ENCODE measurements at places on chromosomes 7 and 10. TPM values are rescaled to one million over a fixed set of nuclear protein-coding genes. Genes with fewer than 3 reads are reported as not detected.

DNA sequence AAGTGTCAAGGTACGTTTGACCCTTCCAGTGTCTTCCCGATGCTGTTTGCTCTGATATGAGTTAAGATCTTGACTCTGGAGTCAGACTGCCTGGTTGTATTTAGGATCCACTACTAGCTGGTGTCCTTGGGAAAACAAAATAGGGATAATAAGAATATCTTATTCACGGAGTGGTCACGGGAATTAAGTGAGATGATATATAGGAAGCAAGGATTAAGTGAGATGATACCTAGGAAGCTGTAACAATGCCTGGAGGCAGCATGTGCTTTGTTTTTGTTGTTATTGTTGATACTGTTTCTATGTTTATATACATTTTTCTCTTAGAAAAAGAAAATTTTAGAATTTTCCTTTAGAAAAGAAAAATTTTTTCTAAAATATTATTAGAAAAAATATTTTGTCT is 87.0 kb downstream of the LYZL1 start:
- DNase-seq = no peak

GRCh38 chr7:111429781-111430180 is 132.5 kb downstream of the IMMP2L start:
- DNase-seq = no peak

DNA sequence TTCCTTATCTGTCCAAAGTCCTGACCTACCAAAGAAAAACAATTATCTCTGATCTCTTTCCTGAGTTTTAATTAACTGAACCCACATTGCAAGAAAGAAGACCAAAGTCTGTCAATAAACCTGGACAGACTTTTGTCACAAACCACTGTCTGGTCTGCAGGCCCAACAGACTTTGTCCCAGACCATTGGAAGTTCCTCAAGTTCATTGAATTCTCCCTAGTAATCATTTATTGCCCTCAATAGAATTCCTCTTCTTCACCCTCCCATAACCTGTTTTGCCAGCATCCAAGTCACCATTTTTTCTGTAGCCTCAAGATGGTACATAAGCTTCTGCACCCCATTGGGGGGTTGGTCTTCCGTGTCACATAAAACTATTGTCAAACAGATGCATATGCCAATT is 3.9 kb upstream of the DNMBP start:
- no peak for DNase-seq

DNA sequence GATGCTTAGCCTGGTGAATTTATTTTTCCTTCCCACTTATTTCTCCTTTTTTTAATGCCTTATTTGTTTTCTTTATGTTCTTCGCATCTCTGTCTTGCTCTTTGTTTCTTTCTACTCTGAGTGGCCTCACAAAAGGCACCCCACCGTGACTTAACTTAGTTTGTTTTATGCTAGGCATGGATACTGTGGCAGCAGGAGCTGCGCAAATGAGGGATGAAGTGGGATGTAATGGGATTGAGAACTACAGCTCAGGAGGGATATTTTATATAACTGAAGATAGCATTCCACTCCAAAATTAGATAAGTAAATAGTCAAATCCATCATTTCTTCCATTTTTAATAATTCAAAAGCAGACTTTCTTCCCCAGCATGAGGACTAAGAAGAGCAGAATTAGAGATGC is 1.7 kb upstream of the CACNA2D1 start:
- no peak for DNase-seq

DNA sequence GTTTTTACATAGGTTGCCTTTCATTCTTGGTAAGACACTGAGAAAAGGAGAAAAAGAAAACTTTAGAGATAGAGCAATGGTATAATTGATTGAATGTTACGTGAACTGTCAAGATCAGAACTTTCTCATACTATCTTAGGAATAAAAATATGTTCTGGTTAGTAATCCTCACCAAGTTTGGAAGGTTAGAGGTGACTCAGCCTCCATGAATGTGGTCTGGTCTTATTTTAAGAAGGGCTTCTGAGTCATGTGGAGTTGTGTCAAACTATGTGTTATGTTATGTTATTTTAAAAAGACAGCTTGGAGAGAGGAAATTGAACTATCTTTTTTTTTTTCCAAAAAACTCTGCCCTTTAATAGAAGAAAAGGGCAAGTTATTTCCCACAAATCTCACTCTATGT is 458.6 kb upstream of the KLF6 start:
- no peak for DNase-seq

- DNase-seq = no peak
Observed at GRCh38 chr7:89914711-89915110, 239.6 kb upstream of the STEAP1 start.

GRCh38 chr10:71314028-71314693 is 4.9 kb upstream of the SLC29A3 start:
- peak; percentile 7 for DNase-seq

GRCh38 chr10:50788951-50789945 is 49.5 kb downstream of the ASAH2B start:
- no peak for DNase-seq

GRCh38 chr7:21317966-21318915 is 109.6 kb upstream of the SP4 start:
- DNase-seq = no peak

GRCh38 chr7:44244282-44244681 is 43.5 kb downstream of the YKT6 start:
- no peak for DNase-seq

- DNase-seq = no peak
Observed at GRCh38 chr10:78584681-78585080, 484.1 kb upstream of the ZMIZ1 start.

DNA sequence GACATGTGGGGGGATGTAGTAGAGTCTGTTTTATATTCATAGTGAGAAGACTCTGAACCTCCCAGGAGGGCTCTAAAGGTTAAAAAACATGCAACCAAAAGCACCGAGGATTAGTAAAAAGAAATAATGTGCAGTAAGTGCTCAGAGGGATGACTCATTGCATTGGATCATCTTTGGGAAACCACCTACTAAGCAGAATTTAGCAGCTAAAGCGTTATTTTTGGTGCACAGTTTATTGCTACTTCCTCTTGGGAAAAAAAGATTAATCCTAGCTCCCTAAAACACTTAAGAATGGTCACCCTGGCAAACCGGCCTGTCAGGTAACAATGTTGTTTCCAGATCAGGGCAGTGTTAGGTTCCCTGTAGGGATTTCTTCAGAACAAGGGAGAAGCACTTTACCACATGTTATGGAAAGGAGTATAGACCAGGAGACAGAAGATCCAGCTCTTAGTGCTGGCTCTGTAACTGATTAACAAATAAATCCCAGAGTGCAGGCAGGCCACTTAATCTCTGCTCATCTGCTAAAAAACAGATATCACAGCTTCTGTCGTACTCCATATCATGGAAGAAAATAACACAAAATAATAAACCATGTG is 44.8 kb upstream of the FAM133B start:
- no peak for DNase-seq

DNA sequence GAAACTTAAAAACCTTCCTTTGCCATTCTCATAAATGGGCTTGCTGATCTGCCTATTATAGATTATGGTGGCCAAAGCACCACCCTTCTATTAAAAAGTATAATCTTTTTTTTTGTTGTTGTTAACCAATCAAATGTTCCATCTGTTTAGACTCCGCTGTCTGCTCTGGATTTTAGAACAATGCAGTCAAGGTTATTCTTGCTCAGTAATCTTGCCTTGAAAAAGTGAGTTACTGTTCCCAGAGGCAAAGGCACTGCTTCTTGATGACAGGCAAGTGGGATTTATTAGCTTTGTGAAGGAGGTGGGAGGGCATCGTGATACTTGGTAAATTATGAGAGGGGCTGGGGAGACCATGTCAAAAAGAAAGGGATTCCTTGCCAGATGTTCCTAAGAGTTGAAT is 143.5 kb downstream of the KIAA1217 start:
- no peak for DNase-seq

- no peak for DNase-seq
Observed at GRCh38 chr7:76998285-76998589, 33.9 kb downstream of the SPDYE17 start.

DNA sequence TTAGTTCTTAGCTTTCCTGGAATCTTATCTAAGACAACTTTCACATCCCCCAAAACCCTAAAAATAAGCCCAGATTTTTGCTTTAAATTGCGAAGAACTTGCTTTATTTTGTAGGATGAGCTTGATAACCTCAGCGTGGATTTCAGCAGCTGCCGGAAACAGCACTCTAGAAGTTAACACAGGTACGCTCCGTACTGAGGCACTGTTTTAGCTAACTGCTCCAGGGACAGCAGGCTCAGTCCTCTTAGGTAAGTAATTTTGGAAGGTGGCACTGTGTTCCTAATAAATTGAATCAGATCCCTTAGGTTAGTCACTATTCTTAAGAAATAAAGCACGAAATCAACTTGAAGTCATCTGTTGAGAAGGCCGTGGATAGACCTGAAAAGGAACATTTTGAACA is 2.2 kb upstream of the AUTS2 start:
- DNase-seq = no peak

GRCh38 chr10:46068117-46068516 is 22.0 kb upstream of the MSMB start:
- DNase-seq = no peak

Gene OR2A42
- not detected for total RNA-seq

Gene PON1
- not detected for total RNA-seq

Gene CISD1
- total RNA-seq = 25.1 TPM

Gene TSC22D4
- 29.2 TPM for total RNA-seq

Gene SLC26A3
- total RNA-seq = not detected

Gene ELN
- total RNA-seq = 24.0 TPM

Gene SLC13A1
- total RNA-seq = not detected

Gene GNG11
- 13.9 TPM for total RNA-seq
